D341Med (cell line): ENCODE measurements at places on chromosomes 6 and 20.

DNA sequence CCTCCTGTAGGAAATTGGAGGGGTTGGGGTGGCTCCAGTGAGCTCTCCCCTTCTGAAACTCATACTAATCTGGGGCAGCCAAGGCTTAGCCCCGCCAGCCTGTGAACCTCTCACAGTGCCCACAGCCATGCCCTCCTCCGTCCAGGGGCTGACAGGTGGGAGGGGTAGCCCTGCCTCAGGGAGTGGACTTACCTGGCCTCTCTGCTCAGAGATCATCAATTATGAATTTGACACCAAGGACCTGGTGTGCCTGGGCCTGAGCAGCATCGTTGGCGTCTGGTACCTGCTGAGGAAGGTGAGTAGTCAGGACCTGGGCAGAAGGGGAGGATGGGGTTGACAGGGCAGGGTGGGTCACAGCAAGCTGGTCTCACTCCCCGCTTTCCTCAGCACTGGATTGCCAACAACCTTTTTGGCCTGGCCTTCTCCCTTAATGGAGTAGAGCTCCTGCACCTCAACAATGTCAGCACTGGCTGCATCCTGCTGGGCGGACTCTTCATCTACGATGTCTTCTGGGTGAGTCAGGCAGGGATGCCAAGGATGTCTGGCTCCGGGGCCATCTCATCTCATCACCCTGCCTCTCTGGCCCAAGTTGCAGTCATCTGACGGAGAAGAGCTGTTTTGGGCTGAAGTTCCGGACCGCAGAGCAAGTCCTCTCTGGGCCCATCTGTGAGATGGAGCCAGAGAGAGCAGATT is 34.7 kb downstream of the HM13 start:
- DNase-seq, result no peak

- no peak for DNase-seq
These were observed 52.6 kb downstream of the FIG4 start for GRCh38 chr6:109743739-109744138.

DNA sequence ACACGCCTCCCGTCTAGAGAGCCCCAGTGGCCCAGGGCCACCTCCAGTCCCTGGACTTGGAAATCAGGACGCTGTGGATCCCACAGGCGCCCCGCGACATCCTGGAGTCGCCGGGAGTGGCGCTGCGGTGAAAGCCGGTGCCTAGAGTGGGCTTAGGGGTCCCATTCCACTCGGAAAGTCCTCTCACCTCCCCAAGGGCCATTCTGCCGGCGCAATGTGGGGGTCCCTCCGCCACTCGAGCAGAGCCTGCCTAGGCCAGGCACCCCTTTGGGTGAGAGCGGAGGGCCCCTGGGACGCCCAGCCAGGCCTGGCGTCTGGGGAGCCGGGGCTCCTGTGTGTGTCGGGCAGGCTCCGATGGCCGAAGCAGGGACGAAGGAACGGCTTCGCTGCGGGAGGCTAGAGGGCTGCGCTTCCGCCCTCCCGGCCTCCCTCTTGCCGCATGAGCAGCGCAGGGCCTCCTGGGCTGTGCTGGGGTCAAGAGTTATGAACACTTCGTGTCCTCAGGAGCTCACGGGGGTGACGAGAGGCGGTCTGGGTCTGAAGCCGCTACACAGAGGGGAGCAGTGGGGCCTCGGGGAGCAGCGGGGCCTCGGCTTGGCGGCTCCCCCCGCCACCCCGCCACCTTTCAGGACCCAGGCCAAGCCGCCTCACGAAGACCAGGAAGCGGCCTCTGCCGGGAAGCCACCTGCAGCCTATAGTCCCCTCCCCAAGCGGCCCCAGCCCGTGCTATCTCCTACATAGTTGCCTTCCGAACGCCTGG is 13.6 kb downstream of the POU3F2 start:
- DNase-seq, result no peak

GRCh38 chr6:138818496-138819194 is 22.8 kb downstream of the ECT2L start:
- DNase-seq, result no peak

- no peak for DNase-seq
These were observed 105.2 kb upstream of the CITED2 start for GRCh38 chr6:139479433-139480222.

DNA sequence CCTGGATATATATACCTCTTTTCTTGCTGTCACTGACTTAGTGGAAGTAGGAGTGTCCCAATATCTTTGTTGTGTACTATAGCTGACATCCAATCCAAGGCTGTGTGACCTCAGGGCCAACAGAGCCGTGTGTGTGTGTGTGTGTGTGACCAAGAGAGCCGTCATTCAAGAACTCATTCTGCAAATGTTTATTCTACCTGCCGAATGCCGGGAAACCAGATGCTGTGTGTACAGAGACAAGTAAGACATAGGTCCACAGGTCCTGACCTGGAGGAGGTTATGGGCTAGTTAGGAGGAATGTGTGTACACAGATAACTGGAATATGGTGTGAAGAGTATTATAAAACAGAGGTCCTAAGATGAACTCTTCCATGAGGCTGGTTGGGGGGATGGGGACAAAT is 190.0 kb downstream of the DHX35 start:
- DNase-seq, result no peak

DNA sequence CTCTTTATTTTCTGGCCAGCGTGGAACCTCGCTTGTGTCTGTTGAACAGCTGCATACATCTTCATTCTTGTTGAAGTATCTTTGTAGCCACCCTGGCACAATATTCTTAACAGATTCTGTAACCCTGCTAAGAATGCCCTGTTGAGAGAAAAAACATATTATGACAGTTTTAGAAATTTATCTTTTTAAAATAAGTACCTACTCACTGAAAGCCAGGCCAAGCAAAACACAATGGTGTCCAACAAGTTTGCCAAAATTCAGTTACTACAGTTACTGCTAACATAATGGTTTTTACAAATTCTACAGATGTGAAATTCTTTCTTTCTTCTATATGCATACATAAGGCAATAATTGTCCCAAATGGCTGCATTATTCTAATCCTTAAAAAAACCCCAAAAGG is 18.2 kb downstream of the NUP153 start:
- no peak for DNase-seq

GRCh38 chr6:89035252-89036101 is 45.1 kb upstream of the PNRC1 start:
- DNase-seq, result no peak

- no peak for DNase-seq
These were observed 5.6 kb downstream of the CD93 start for GRCh38 chr20:23080521-23080920.

- no peak for DNase-seq
These were observed 34.2 kb upstream of the BTN3A2 start for GRCh38 chr6:26330859-26331217.

DNA sequence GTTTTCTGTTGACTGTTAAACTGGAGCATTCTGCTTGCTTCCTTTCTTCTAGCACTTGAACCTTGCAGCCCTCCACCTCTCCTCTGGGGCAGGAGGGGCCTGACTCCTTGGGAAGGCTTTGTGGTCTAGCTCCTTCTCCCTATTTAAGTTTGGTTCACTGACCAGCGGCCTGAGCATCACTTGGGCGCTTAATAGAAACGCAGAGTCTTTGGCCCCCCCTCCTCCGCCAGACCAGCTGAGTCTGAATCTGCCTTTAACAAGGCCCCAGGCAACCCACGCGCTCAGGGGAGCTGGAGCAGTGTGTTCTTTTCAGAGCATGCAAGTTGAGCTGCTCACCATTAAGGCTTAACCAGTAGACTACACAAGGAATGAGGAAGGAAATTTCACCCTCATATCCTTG is 225.7 kb downstream of the NRN1 start:
- no peak for DNase-seq

GRCh38 chr20:33477386-33478234 is 12.3 kb upstream of the CBFA2T2 start:
- no peak for DNase-seq

DNA sequence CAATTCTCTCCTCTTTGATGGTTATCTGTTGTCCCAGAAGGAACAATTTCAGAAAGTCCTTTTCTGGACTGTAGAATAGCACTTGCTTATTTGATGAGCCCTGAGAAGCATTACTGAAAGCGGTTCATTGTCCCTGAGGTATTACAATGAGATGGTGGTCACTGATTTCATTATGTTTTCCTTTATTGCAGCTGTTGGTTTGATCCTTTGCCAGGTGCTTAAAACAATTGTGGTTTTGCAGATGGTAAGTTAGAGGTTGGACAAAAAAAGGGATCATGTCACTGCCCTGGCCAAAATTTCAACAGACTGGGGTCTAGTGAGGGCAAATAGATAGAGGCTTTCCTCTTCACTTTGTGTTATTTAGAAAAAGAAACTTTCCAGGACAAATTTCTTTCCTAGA is 61.9 kb downstream of the ESR1 start:
- no peak for DNase-seq

GRCh38 chr20:19971116-19971515 is 46.0 kb upstream of the NAA20 start:
- DNase-seq, result no peak

DNA sequence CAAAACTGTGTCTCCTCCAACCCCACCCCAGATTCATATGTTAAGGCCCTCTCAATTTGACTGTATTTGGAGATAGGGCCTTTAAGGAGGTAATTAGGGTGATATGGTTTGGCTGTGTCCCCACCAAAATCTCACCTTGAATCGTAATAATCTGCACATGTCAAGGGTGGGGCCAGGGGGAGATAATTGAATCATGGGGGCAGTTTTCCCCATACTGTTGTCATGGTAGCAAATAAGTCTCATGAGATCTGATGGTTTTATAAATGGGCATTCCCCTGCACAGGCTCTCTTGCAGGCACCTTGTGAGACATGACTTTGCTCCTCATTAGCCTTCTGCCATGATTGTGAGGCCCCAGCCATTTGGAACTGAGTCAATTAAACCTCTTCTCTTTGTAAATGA is 46.6 kb upstream of the TOX2 start:
- DNase-seq, result no peak

- no peak for DNase-seq
These were observed 1.7 kb downstream of the TNXB start for GRCh38 chr6:32107406-32107805.

- no peak for DNase-seq
These were observed 3.3 kb downstream of the OSER1 start for GRCh38 chr20:44207126-44207723.

- DNase-seq, result no peak
These were observed 31.4 kb upstream of the SLA2 start for GRCh38 chr20:36677422-36677771.

DNA sequence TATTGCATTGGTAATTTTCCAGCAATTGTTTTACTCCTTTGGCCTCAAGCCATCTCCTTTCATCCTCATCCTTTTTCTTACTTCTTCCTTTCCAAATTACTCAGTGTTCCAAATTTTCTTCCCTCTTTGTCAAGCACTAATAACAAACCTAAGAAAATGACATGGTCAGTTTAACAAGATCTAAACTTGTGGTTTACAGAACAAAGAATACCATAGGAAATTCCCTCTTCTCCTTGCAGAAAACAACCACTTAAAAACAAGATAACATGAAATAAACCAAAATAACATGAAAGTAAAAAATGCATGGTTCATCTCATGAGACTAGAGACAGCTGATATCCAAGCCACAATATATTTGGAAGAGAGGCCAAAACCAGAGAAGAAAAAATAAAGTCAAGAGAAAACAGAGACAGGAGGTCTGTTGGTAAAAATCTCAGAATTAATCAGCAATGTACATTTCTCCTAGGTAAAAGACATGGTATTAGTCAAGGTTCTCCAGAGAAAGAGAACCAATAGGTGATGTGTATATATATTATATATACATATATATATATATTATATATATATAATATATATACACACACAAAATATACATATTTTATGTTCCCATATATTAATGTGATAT is 51.0 kb upstream of the SENP6 start:
- no peak for DNase-seq

GRCh38 chr20:63934271-63935068 is 21.7 kb downstream of the UCKL1 start:
- DNase-seq, result peak; percentile 78

- no peak for DNase-seq
These were observed 117.8 kb downstream of the WDR27 start for GRCh38 chr6:169583886-169584541.

- DNase-seq, result no peak
These were observed 131.8 kb upstream of the BEND3 start for GRCh38 chr6:107246972-107247615.

GRCh38 chr6:148934961-148935360 is 188.1 kb downstream of the UST start:
- no peak for DNase-seq

DNA sequence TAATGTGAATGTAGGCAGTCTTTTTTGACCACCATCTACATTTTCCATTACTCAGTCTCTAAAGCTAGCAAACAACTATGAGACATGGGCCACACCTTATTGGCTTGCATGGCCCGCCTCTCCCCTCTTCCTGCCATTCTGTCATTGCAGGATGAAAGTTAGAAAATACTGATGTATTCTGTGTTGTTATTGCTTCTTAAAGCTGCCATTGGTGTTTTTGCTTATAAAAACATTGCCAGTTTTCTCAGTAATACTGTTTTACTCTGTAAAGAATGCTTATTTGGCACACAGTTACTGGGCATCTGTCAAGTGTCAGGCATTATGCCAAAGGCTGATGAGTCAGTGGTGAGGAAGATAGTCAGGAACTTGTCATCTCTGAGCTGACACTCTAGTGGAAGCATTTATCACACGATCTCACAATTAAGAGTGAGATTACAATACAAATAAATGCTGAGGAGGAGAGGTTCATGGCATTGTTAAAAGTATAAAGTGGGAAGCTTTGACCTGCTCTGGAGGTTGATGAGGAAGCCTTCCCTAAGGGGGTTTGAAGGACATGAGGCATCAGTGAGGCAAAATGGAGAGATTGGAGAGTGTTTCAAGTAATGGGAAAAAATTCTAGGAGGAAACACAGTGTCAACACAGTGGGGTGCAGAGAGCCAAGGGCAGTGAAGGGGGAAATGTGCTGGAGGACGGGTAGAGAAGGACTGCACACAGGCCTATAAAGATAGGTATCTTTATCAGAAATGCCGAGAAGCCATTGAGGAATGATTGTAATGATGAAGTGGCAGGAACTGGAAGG is 14.7 kb downstream of the KLHL32 start:
- no peak for DNase-seq

DNA sequence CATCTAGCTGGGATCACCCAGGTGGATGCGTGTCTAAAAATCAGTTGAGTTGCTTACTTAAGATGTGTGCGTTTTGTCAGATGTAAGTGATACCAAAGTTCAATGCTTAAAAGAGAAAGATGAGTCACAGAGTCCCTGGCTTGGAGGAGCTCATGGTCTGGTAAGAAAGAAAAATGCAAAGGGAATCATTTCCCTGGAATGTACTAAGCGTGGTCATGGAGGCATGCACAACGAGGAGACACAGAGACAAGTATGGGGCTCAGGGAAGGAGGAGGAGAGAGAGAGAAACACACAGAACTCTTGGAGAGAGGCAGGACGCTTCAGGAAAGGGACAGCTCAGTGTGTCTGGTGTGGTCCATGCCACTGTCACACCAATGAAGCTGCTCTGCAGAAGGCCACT is 186.9 kb upstream of the GMDS start:
- DNase-seq, result no peak

- DNase-seq, result no peak
These were observed 54.3 kb upstream of the IYD start for GRCh38 chr6:150314230-150315188.
